ENCODE measurements at places on chromosomes 2 and 18.

- DNase-seq: no peak
Observed at GRCh38 chr2:9599430-9599829, 31.4 kb downstream of the YWHAQ start.

DNA sequence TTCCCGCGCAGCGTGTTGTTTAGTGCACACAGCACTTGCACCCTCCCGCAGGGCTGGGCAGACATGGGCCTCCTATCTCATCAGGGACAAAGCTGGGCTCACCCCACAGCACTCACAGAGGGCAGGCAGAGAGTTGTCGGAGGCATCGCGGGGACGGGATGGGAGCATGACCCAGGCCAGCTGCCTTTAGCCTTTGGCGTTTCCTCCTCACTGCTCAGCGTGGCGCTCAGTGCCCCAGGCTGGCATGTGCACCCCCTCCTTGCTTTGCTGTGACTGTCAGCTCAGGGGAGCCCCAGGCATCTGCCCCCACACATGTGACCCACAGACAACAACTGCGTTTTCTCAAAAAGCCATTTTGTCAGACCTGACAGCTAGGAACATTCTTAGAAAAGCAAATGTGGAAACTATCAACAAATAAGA is 101.1 kb downstream of the RNF144A start:
- no peak for DNase-seq

DNA sequence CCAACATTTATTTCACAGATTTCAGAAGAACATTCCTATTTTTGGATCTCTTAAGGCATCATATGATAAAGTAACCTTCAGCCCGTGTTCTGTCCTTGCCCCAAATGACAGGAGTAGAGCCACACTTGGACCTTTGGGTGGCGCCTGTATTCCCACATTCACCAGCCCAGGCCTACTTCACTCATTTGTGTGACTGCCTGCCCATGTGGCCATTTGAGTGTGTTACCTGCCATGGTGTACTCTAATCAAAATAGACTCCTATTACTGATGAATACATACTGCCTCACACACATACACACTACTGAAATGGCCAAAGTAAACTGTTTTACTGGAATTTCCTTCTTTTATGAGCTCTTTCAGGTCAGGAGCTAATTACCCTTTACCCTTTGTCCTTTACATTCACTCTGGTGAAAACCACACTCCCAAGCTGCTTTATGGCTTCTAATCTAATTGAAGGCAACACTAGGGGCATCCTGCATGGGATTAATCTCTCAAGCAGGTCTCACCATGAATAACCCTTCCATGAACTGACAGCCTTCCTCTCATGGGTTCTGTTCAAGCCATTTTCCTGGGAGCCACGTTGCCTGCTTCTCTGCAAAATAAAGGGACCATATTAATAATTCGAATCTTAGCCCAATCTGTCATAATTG is 271.0 kb upstream of the GALNT5 start:
- no peak for DNase-seq

DNA sequence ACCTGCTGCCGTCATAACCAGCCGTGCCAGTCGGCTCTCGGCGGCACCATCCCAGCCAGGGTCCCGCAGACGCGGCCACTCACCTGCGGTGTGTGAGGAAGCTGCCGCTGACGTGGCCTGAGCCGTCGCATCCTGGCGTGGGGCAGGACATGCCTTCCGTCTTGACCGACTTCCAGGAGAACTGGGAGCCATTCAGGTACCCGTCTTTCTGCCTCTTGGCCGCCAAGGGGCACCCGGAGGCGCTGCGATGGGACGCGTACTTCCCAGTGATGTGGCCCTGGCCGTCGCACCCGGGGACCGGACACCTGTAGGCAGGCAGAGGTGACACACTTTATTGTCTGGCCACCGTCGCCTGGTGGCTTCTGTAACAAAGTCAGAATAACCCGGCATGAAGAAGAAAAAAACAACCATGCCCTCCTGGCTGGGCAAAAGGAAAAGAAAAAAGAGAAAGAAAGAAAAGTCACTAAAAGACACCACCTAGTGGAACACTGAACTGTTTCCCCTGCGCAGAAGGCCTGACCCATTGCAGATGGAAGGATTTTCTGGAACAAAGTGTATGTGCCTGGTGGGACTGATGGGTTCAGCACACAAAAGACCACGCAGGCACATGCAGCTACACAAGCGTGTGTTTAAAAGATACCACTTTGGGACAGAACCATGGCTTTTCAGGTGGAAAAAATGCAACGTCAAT is 94.9 kb upstream of the PXDN start:
- DNase-seq: no peak

DNA sequence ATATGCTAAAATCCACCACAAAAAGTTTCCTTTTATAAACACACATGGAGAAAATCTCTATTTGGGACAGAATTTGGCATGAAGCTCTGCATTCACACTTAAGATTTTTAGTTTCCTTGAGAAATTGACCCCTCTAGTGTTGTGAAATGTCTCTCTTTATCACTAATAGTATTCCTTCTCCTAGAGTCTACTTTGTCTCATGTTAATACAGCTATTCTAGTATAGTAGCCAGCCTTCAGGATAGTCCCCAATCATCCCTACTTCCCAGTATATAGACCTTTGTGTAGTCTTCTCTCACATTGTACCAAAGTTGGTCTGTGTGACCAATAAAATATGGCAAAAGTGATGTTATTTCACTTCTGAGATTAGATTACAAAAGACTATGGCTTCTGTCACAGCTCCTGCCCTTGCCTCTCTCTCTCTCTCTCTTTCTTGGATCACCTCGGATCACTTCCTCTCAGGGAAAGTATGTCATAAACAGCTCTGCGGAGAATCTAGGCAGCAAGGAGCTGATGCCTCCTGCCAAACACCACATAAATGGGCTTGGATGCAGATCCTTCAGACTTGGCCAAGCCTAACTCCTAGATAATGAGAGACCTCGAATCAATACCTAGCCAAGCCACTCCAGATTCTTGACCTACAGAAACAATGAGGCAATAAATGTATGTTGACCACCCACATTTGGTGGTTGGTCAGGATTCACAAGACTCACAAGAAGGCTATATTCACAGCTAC is 59.7 kb upstream of the NABP1 start:
- no peak for DNase-seq

DNA sequence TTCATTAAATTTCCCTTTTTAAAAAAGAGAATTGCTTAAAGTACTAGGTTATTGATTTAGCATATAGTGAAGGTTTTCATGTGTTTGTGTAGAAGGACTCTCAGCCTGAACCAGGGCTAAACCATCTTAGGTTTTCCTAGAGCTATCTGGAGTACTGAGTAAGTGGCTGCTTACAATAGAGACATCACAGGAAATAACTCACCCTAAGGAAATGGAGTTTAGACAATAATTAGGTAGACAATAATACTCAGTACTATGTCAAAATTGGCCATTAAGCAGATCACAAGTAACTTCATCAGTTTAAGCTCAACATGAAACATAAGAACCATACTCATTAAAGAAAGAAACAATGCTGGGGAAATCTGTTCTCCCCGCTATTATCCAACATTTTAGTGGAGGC is 240.0 kb downstream of the RND3 start:
- no peak for DNase-seq

DNA sequence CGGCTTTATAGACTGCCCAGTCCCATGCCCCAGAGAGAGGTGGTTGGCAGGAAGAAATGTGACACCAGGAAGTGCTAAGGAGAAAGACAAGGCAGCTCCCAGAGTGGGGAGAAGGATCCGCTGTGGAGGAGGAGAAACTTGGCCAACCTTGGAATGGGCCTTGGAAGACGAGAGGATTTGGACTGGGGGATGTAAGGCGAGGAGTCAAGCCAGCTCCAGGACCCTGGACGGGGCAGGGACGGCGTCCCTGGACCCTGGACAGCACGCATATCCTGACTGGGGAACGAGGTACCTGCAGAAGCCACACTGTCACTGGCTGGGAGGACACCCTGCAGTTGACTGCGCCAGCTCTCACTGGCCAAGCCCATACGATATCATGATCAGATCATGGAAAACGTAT is 153.4 kb downstream of the BCL2 start:
- DNase-seq: no peak

- DNase-seq: no peak
Observed at GRCh38 chr2:48219234-48219554, 310.8 kb upstream of the STON1 start.

DNA sequence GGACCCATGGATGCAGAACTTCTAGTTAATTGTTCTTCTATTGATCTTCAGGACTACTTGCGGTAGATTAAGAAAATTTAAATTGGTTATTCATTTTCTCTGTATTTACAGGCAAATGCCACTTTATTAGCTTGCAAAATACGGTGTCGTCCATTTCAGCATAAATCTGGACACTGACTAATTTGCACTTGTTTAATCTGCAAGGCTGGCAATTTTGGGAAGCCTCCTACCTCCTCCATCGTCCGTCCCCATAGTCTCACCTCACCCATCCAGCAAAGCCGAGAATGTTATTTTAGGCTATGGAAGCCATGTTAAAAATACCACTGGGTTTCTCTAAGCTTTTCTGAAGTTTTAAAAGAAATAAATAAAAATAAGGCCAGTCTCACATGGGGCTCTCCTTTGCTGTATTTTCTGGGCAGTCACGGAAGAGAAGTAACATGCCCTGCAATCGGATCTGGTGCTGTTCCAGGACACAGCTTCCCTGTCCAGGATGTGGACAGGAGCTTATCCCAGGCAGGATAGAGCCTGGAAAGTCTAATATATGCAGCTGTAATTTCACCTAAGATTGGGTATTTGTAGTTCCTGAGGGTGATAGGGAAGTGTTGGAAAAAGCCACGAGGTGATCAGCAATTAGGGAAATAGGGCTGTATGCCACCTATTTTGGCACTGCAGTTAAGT is 17.4 kb downstream of the TMEM178A start:
- no peak for DNase-seq

DNA sequence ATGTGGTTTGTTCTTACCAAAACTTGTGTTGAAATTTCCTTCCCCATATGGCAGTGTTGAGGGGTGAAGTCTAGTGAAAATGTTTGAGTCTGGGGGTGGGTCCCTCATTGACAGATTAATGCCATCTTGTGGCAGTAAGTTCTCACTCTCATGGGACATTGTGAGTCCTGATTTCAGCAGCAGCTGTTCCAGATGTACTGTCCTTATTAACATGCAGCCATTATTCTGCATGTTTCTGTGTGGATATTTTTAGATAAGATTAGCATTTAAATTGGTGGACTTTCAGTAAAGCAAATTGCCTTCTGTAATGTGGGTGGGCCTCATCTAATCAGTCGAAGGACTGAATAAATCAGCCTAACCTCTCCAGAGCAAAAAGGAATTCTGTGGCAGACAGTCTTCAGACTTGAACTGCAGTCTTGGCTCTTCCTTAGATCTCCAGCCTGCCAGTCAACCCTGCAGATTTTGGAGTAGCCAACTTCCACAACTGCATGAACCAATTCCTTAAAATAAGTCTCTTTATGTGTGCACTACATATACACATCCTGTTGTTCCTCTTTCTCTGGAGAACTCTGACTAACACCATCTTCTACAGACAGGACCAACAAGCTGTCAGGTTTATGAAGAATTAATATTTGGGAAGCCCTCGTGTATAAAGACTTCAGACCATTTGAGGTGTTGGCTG is 138.7 kb upstream of the ZNF516 start:
- no peak for DNase-seq

- DNase-seq: no peak
Observed at GRCh38 chr2:4618630-4619228, 915.4 kb downstream of the DCDC2C start.

GRCh38 chr2:75608684-75609333 is 37.8 kb upstream of the MRPL19 start:
- DNase-seq: peak; percentile 59

GRCh38 chr2:232876978-232877441 is 6.9 kb downstream of the SNORC start:
- DNase-seq: no peak

- DNase-seq: no peak
Observed at GRCh38 chr2:16336491-16336890, 329.1 kb downstream of the CYRIA start.

Measured in NCI-H1930 (cell line).